Dorsolateral prefrontal cortex (tissue), 122 donors: ENCODE measurements at places on chromosomes 7 and 10.

GRCh38 chr10:78277314-78278057, 243.8 kb downstream of the RPS24 start:
- no peak for DNase-seq

GRCh38 chr7:32042900-32043299, 27.3 kb downstream of the PDE1C start:
- DNase-seq, result no peak

- no peak for DNase-seq
These were observed 933.2 kb downstream of the GATA3 start for GRCh38 chr10:8987712-8988111.

DNA sequence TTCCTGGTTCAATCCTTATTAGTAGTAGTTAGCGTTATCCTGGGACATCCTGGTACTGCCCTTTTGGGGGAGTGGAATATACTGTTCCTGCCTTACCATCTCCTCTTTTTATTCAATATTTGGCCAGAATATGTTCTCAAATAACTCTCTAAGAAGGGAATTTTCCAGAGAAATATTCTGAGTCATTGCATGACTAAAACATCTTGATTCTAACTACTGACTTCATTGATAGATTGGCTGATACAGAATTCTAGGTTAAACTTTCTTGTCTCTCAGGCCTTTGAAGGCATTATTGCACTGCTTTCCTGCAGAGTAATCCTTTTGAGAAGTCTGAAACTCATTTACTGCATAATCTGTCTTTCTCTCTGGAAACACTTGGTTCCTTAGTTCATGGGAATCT, 275.5 kb upstream of the DGKB start:
- DNase-seq, result no peak

DNA sequence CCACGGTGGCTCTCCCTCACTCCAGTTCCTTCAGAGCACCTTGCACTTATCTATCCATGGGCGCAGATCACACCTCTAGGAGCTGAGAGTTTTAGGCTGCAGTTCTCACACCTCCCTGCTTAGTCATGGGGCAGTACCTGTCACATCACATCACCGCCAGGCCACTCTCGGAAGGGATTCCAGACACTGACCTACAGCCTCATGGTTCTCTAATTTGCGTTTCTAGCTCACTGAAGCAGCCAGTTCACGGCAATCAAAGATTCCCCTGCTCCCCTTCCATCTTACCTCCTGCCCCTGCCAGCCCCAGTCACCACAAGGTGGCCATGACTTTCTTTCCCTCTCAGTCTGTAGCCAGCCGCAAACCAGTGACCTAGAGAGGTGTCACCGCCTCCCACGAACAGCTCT, 34.2 kb downstream of the ADRB1 start:
- no peak for DNase-seq

- DNase-seq, result no peak
These were observed 20.0 kb upstream of the ZNF438 start for GRCh38 chr10:31051703-31052102.

DNA sequence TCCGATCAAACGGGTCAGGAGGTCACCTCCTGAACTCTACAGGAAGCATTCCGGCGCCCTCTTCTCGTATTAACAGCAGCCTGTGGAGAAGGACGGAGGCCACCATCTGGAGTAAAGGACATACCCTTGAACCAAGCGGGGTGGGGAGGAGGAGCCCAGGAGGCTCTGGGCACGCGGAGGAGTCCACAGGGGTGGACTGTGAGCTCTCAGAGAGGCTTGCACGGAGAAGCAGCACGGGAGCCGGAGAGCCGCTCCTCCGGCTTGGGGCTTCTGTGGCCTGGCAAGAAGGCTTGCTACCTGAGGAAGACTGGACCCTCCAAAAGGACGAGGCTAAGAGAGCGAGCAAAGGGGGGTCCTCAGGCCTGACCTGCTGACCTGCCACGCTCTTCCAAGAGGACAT, 77.9 kb downstream of the MAD1L1 start:
- no peak for DNase-seq

DNA sequence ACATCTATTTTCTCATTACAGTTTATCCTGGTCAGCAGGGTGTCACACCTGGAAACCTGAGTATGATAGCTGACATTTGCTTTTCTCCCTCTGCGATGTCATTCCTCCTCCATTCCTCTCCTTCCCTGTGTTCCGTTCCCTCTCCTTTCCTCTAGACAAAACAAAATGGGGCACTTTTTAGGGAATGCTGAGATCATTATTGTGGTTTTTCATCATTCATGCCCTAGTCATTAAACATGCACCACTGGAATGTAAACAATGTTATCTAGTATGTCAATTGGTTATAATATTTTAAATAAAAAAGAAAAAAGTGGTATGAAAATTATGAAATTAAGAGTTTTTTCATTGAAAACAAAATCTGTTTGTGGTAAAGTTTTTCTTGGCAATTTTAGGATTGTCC, 132.6 kb downstream of the MAPK8 start:
- DNase-seq, result no peak

- peak; percentile 65 for DNase-seq
These were observed 65.9 kb upstream of the ZNF92 start for GRCh38 chr7:65307651-65308299.

- no peak for DNase-seq
These were observed 254.6 kb downstream of the CAMK1D start for GRCh38 chr10:12603766-12604470.

GRCh38 chr7:2512713-2513112, 6.9 kb upstream of the LFNG start:
- no peak for DNase-seq

DNA sequence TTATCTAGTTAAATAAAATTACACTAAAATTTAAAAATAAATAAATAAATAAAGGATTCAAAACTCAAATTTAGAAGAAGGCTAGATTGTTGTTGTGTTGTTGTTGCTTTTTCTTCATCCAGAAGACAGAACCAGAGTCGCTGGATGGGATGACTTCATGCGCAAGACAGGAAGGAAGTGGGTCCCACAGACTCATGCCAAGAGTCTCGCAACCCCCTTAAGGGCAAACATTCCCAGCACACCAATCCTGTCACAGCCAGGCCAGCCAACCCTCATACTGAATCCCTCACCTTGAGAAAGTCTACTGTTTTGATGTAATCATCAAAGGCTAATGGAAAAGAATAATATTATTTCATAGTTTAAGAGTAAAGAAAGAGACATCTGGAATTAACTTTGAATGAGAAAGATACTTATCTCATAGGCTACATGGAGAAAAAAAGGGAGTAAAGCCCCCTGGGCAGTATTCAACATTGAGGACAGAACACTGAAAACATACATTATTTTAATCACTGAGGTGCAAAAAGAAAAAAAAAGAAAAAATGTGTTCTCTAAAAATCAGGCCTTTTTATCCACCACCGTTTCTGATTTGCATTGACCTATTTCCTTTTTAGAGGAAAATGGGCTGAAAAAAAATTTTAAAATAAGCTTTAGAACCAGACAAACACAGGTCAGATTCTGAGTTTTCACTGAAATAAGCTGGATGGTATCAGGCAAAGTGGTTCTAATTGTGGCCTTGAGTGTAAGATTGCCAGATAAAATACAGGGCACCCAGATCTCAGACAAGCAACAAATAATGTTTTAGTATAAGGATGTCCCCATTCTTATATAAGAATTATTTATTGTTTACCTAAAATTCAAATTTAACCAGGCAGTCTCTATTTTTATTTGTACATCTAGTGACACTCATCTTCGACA, 826.5 kb downstream of the TNS3 start:
- no peak for DNase-seq

DNA sequence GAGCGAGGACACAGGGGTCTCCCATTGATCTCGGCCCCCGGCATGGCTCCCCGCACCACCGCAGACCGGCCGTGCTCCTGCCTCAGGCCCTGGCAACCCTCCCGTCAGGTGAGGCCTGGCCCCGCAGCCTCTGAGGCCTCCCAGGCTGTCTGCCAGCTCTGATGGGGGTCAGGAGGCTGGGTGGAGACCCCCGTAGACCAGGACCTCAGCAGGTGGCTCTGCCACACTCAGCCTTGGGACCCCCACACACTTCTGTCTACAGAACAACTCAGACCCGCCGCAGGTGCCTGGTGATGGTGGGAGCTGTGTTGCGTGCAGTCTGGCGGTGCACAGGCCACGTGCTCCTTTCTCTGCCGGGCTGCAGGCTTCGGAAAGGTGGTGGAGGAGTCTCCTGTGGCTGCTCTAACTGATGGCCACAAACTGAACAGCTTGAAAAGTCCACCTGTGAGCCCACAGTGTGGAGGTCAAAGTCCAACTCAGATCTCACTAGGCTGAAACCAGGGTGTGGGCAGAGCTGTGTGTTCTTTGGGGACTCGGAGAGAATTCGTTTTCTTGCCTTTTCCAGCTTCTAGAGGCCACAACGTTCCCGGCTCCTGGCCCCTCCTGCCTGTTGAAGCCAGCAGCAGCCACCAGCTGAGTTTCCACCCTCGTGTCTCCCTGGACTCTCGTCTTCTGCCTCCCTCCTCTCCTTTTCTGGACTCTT, 62.5 kb downstream of the PWWP2B start:
- DNase-seq, result no peak

DNA sequence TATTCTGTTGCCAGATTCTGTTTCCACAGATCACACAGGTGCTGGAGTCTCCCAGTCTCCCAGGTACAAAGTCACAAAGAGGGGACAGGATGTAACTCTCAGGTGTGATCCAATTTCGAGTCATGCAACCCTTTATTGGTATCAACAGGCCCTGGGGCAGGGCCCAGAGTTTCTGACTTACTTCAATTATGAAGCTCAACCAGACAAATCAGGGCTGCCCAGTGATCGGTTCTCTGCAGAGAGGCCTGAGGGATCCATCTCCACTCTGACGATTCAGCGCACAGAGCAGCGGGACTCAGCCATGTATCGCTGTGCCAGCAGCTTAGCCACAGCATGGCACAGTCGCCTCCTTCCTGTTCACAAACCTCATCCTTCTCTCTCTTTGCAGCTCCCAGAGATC, 237.5 kb upstream of the PRSS1 start:
- no peak for DNase-seq

DNA sequence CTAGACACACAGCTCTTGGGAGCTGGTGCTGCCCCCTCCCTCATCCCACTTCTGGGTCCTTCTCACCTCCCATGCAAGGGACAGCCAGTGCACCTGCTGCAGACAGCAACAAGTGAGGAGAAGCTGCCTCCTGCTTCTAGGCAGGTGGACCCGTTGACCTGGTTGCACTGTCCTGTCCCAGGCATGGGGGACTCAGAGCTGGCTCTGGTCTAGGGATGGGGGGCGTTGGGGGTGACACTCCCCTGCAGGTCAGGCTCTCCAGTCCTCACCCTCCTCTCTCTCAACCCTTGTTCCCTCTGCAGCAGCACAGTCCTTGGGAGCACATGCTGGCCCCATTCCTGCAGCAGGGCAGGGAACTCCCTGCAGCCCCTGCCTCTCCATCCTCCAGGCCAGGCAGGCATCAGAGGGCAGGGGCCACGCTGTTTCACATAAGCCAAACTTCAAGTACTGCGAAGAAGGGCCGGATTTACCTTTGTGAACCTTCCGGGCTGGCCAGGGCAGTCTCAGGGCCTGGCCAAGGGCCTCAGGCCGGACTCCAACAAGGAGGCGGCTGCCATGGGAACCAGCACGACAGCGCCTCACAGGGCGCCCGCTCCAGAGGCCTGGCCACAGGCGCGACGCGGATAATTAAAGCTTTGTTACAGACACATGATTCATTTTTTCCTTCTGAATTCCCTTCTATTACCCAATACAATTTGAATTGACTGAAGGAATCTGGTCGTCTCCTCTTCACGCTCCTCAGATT, 48.5 kb downstream of the RASGEF1A start:
- peak; percentile 53 for DNase-seq

DNA sequence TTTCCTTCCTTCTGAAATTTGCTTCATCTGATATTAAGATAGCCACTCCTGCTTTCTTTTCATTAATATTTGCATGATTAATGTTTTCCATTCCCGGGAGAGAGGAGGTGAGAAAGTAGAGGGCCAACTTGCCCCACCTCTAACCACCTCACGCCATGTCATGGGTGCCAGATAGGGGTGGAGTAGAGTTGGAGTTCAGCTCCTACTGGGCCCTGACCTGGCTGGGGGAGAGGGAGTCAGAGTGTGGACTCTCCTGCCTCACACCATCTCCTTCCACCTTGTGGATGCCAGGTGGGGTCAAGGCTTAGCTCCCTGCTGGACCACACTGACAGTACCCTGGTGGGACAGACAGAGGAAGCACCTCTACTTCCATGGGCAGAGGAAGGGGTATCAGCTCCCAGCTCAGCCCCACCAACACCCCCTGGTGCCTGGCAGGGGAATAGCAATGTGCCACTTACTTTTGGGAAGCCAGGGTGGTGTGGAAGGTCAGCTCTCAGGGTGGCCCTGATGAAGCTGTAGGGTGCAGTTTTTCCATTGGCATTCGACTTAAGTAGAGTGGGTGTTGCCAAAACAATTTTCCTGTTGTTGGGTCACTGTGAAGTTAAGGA, 28.0 kb downstream of the CHST12 start:
- DNase-seq, result no peak

- DNase-seq, result no peak
These were observed 383.8 kb upstream of the ZMIZ1 start for GRCh38 chr10:78684947-78685346.

- no peak for DNase-seq
These were observed 799.2 kb downstream of the REEP3 start for GRCh38 chr10:64320448-64320847.

- no peak for DNase-seq
These were observed 259.6 kb downstream of the RPS24 start for GRCh38 chr10:78292982-78293865.

DNA sequence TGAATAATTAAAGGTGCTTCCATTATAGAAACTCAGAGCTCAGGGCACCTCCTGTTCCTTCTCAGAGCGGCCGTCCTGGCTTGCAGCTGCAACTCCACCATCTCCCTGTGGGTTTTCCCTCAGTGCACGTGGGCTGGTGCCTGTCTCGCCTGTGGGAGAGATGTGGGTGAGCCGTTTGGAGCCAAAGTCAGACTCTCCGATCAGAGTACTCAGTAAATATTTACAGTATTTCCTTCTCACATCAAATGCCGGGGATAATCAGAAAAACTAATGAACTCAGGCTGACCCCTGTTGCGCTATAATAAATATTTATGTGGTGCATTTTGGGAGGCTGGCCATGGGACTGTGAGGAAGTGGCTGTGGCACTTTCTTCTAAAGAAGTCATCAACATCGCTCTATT, 155.8 kb upstream of the HABP2 start:
- DNase-seq, result no peak

- DNase-seq, result no peak
These were observed 816 bp downstream of the PSMG3 start for GRCh38 chr7:1569016-1569415.

GRCh38 chr10:127948791-127949190, 41.9 kb downstream of the PTPRE start:
- DNase-seq, result no peak

- no peak for DNase-seq
These were observed 15.2 kb downstream of the YKT6 start for GRCh38 chr7:44216019-44216418.

DNA sequence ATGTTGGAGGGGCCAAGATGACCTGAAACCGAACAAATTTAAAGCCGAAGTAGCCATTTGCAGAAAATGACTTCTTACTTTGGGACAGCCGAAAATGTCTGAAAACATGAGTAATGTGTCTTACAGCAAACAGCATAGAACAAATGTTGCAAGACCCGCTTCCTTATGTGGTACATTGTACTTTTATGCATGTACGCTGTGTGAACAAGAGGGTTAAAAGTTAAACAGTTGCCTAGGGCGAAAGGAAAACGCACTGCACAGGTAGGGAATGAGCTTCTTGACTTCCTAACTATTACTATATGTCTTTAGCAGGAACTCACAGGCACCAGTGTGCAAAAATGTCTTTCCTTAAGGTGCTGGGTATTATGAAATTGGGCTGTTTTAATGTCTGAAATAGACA, 303.5 kb upstream of the MGMT start:
- no peak for DNase-seq
